CD4-positive, alpha-beta T cell treated with Interleukin-17A for 4 hours (primary cell): ENCODE measurements at places on chromosomes 16 and 17.

DNA sequence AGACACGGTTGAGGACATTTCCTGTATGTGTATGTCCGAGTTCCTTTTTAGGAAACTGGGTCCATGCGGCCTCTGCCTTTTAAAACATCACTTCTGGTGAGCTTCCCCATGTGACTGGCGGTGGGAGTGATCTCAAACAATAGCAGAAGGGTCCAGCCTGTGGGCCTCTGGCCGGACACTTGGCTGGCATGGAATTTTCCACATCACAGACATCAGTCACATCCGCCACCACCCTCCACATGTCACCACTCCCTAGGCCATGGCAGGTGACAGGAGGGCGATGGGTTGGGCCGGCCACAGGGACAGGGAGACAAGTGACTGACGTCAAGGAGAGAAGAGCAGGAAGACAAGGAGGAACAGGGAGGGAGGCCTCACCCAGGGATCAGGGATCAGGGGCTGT is 83.7 kb downstream of the DNAH17 start:
- no peak for DNase-seq

GRCh38 chr17:19652595-19652994 is 4.0 kb downstream of the ALDH3A2 start:
- no peak for DNase-seq

GRCh38 chr17:15240644-15241043 is 24.5 kb downstream of the PMP22 start:
- DNase-seq = no peak

DNA sequence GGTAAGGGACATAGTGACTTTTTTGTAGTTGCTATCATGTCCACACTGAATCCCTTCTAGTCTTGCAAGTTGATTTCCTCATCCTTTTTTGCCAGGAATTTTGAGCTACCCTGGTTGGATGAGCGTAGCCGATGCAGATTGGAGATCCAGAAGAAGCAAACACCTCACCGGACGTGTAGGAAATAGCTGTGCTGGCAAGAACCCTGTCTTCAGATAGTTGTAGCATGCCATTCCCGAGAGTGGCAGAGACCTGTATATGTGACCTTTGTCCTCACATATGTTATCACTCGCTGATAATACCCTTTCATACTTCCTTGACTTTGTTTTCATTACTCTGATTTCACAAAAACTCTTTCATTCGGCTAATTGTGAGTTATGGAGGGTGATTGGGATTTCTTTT is 6.2 kb upstream of the CASC3 start:
- no peak for DNase-seq

DNA sequence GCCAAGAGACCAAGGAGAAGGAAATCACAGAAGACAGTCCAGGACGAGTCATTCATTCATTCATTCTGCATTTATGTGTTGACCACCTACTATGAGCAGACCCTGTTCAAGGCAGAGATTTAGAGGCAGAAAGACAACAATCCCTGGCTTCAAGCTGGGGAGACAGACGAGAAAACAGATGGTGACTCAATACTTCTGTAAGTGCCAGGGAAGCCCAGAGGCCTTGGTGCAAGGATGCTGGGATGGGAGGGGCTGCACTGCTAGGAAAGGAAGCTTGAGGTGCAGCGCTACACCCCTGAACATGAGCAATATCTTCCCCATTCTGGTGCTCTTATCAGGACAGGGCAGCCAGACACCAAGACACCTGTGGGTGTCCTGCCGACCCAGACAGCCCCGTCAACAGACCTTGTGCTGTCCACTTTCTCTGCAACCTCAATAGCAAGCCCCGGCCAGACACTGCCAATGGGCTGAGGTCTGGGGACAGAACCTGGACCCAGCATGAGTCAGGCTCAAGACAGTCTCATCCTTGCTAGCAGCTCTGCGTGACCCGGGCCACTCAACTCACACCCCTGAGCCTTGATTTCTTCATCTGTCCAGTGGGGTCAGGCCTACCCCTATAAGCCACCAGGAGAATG is 163.5 kb downstream of the COPRS start:
- no peak for DNase-seq
